ENCODE measurements at places on chromosomes 2 and 18. TPM values are rescaled to one million over a fixed set of nuclear protein-coding genes. Genes with fewer than 3 reads are reported as not detected.
A peak's percentile ranks its signal among the peaks of the same experiment; 100 is the strongest.

GRCh38 chr2:196598846-196599245 is 40.7 kb upstream of the CCDC150 start:
- no peak for DNase-seq

DNA sequence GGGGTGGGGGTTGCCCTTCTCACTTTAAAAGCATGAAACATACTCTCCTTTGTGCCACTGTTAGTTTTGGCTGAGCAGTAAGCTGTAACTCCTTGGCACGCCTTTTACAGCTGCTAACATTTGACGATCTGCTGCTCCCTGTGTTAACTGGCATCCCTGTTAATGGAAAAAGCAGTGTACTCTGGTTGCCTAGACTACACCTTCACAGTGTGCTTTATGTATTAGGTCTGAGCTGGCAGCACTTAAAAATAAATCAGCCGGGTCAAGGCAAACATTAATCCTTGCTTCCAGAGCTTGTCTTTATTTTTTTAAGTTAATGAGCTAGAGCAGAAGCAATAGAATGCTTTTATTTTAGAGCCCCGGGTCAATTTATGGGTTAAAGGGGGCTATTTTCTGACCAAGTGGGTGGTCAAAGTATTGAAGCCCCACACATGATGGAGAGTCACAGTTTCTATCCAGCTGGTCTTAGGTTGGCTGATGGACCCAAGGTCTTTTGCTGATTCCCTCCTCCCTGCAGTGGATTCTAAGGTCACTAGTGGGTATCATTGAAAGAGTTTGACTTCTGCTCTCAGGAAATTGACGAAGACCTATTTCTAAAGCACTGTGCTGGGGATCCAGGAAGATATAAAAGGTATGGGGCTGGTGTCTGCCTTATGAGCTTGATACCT is 54.5 kb downstream of the CFAP221 start:
- no peak for DNase-seq

- DNase-seq: no peak
These were observed 477.3 kb downstream of the DCDC2C start for GRCh38 chr2:4180631-4181030.

The C1QL2 gene
- not detected for total RNA-seq

The GYPC gene
- 161 TPM for total RNA-seq

DNA sequence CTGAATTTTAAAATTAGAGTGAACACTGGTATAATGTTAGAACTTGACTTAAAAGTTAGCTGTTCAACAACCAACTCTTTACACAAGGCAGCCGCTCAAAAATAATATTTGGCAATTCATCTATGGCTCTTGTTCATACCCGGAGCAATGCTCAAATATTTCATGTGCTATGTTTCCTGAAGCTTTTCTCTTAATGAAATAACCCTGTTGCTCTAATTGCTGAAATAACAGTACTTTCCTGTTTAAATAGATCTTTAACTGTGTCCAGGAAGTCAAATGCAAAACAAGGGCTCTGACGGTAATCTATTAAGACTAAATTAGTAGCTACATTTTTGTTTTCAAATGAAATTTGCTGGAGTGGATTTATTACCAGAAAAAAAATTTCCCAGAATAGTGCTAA is 33.7 kb downstream of the RFTN2 start:
- DNase-seq: no peak

The TMEM178A gene
- 0.43 TPM for total RNA-seq

GRCh38 chr18:34867520-34867919 is 157.4 kb downstream of the DTNA start:
- peak; percentile 8 for DNase-seq

GRCh38 chr2:85560812-85561279 is 447 bp downstream of the GGCX start:
- peak; percentile 24 for DNase-seq

GRCh38 chr2:165113414-165113813 is 90.4 kb downstream of the SCN3A start:
- peak; percentile 41 for DNase-seq

GRCh38 chr2:54052825-54053718 is 62.3 kb upstream of the ACYP2 start:
- no peak for DNase-seq

The PHOSPHO2 gene
- 2.6 TPM for total RNA-seq

The ARHGAP15 gene
- total RNA-seq: 0.43 TPM

DNA sequence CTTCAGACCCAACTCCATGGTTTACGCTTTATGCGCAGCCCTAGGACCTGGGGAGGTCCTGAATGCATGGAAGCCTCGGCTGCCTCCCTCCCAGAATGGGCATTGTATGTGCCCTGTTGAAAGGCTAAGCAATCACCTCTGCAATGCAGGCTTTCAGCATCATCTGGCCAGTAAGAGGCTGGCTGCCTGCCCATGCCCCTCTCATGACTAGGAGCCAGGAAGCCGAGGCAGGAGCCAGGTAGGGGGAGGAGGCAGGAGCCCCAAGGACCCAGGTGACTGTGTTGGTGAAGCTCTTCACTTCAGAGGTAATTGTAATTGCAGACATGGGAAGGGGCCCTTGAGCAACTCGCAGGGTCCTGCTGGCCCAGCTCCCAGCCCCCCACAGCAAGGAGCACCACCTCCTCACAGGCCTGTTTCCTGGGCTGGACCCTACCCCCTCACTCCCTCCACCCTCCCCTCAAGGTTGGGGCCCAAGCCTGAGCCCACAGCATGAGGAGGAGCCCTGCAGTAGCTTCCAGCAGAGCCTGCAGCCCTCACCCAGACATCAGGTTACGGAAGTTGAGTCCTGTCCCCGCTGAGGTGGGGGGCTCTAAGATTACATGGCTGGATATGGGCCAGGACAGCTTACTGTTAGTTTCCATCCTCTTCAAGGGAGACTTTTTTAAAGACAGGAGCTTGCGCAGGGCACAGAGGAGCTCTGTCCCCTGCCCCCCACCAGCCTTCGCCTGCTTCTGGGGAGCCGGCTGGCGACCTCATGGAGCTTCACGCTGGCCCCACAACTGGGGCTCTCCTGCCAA is 21.9 kb downstream of the CRACDL start:
- DNase-seq: no peak

DNA sequence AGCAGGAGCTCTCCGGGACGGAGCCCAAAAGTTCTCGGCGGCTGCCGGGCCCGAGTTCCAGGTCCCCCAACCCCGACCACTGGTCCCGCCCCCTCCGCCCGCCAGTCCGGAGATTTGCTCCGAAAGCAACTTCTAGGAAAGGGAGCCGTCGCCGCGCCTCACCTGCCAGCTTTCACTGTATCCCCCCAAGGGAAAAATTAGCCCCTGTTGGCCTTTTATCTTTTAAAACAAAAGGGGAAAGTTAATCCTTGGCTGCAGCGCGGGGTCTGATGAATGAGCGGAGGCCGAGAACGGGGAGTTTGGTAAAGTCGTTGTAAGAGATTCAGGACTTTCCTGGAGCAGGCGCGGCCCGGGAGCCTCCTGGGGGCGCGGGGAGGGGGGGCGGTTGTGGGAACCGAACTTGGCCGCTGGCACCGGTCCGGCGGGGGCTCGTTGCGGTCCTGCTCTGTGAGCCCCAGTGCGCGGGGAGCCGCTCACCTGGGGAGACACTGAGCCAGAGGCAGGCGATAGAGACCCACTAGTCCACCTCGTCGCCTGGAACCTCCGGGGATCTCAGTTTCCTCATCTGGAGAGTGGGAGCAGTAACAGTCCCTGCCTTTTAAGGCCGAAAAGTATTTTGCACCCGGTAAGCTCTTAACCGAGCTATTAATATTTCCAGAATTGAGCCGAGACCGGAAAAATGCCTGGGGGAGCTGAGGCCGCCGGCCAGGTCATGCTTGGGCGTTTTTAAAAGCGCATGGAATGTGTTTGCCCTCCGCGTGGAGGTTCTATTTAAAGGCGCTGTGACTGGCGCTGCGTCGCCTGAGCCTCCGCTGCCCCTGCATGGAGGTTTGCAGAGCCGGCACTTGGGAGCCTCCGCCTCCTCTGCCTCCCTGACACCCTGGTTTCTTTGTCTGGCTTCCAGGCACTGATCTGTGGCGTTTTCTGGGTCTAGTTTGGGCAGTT is 1.1 kb downstream of the EFHD1 start:
- no peak for DNase-seq

- no peak for DNase-seq
These were observed 31.4 kb upstream of the TMEM177 start for GRCh38 chr2:119647440-119648169.

DNA sequence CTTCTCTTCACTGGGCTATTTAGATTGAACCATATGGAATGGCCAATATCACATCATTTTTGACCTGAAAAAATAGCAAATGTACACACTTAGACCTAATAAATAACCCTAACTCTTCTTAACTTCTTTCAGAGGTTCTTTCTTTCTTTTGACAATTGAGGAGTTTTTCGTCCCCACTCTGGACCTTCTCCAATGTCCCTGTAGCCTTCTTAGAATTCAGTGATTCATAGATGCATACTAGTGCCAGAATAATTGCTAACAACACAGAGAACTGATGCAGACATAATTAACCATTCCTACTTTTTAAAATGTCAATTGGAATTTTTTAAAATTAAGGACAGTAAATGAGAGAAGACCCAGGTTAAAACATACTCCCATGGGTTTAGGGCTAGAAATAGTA is 20.0 kb downstream of the DAPL1 start:
- no peak for DNase-seq

- no peak for DNase-seq
These were observed 28.7 kb downstream of the SRSF7 start for GRCh38 chr2:38722271-38723061.

The GDF7 gene
- total RNA-seq: 12.2 TPM

DNA sequence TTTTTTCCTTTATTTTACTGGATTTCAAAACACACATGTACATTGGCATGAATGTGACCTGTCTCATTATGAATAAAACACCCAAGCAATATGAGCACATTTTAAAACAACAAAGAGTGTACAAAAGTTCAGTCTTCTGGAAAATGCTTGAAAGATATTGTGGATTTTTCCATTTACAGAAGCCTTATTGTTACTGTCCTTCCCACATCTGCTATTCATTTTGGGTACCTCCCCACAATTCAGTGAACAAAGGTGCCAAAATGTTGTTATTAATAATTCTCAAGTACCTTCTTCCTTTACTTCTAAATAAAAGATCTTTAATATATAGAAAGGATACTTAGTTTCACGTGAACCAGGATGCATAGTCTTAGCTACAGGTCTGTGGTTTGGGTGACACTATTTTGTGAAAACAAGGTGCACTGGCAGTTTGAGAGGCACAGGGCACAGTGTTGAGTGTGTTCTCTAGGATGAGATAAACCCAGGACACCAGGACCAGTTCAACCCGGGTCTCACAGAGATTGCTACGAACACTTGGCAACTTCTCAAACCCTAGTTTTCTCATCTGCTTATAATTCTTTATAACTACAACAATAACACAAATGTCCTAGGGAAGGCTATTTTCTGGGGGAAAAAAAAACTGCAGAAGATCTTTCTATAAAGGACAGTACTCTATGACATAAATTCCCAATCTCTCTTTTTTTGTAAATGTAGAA is 84.5 kb upstream of the GALNT5 start:
- DNase-seq: peak; percentile 77

The REG1B gene
- not detected for total RNA-seq

The OBSL1 gene
- 67.0 TPM for total RNA-seq

- peak; percentile 65 for DNase-seq
These were observed 53.9 kb downstream of the SH3BP4 start for GRCh38 chr2:235005603-235006259.

The C1GALT1C1L gene
- 1.3 TPM for total RNA-seq

The NYAP2 gene
- total RNA-seq: not detected

GRCh38 chr18:59877361-59877760 is 22.4 kb upstream of the PMAIP1 start:
- peak; percentile 58 for DNase-seq

DNA sequence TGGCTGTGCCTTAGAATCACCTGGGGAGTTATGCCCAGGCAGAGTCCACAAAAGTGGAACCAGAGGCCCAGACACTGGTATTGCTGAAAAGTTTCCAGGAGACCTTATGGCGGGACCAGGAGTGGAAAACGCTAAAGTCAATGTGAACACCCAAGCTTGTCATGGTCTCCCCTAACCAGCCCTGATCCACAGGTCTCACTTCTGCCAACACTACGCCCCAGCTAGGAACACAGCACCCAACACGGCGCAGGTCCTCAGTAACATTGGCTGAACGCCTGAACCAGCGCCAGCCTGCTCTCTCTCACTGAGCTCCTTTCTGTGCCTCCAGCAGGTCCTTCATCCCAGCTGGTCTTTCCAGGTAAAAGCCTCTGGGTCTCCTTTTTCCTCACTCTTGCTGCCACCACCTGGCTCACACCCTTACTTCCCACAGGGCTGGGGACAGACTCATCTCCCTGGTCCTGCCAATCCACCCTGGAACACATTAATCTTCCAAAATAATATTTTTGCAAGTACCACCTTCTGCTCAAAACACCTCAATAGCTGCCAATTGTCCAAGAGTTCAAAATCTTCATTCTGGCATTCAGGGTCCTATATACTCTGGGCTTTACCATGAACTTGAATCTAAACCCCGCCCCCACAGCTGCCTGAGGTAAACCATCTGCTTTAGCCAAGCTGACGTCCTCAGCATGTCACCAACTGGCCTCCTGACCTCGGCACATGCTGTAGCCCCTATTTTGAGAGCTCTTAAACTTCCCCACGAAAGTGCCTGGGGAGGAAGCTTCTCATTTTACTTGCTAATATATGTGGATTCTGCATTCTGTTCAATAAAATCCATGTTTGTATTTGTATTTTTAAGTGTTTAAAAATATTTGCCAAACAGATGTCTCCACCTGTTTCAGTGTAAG is 34.6 kb downstream of the ADCY3 start:
- DNase-seq: peak; percentile 72

The COL3A1 gene
- 3,024 TPM for total RNA-seq

The C2orf78 gene
- not detected for total RNA-seq

DNA sequence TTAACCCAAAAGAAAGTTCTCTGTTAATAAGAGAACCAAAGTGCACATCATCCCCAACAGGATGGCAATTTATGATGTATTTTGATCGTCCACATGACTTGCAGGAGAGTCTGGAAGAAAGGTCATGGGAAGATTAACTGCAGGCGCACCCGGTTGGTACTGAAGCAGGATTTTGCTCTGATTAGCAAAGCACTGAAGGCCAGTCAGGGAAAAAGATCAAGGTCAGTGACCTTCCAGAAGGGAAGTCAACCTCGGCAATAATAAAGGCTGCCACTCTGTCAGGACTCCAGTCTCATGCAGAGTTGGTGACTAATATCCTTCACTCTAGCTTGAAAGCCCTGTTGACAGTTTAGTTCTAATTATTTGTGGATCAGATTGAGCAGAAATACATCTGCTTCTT is 432.7 kb upstream of the RAB12 start:
- peak; percentile 28 for DNase-seq

The SLC19A3 gene
- total RNA-seq: under 0.01 TPM

DNA sequence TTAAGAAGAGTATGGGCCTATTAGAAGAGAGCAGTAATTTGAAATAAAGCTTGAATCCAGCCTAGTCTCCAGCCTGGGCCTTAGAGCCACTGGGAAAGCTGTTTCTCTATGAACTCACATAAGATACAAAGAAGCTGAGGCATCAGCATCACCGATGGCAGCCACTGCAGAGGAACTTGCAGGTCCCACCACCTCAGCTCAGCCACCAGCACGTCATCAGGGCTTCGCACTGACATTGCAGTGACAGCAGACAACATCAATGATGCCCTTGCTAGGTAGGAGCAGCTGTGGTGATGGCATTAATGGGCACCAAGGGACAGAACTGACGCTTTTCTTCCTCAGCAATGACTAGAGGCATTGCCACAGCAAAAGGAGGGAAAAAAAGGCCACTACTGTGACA is 67.7 kb upstream of the CDC42EP3 start:
- DNase-seq: no peak
